ENCODE measurements at places on chromosomes 2 and 18.

GRCh38 chr2:218895326-218895725, 14.7 kb downstream of the WNT10A start:
- ATAC-seq: no peak

- ATAC-seq: no peak
Measured at GRCh38 chr18:70292628-70293027, 3.8 kb downstream of the SOCS6 start.

GRCh38 chr2:96154506-96155380, 9.5 kb upstream of the DUSP2 start:
- ATAC-seq: no peak

- no peak for ATAC-seq
Measured at GRCh38 chr2:99938250-99938649, 204.1 kb downstream of the AFF3 start.

DNA sequence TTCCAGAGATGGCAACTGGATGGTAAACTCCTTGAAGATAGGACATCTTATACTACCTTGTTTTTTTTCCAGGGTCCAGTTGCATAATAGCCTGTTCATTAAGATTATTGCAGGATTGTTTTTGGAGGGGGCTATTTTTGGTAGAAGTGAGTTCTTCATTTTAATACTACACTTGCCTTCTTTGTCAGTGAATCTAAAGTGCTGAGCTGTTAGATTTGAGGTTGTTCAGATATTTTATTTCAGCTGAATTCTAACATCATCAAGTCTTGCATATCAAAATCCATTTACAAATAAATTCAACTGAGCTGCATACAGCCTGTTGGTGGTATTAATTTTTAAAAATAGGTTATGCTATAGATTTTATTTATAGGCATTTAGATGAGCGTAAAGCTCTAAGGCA, 72.1 kb downstream of the PLCL1 start:
- no peak for ATAC-seq

DNA sequence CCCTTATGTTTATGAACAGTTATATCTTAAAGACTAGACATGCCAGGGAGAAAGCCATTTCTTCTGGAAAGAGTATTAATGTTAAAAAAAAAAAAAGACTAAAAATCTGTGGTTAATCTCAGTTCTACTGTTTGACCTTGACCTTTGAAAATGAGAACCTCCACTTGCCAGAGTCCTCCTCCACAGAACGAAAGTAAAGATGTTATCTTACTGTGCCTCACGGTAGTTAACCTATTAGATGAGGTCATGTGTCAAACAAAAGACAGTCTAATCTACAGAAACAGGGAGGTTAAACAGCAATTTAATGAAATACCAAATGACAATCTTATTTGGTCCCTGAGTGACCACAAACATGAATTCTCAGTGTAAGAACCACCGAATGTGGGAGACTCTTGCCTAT, 51.2 kb downstream of the SLC14A2 start:
- no peak for ATAC-seq
